GM19239 (cell line): ENCODE measurements at places on chromosomes 4 and X.

DNA sequence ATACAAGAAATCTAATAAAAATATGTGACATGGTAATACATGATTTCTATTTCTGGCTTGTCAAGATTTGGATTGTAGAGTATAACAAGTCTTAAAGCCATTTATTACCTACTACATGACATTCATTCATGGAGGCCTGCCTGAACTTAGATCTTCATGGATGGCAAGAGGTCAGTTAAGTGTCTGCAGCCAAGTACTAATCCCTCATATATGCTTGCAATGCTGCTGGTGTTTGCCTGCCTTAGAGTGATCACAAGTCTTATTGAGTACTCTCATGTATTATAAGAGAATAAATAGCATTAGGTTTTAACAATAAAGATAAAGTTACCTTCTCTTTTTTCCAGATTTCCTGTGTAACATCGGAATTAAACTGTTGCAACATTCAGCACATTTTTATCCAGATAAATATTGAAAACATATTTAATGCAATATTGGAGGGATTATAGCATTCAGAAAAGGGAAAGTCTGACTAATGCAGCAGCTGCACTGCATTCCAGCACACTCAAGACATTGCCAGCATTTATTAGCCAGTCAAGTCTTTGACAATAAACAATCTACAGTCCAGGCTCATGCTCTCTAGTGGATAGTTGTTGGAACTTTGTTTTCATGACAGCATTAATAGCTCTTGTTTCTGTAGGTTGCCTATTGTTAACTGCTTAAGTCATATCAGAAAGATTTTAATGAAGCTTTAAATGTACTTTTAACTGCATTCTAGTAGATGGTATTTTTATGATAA, 737.1 kb downstream of the FAT4 start:
- no peak for DNase-seq

GRCh38 chr4:16262188-16262587, 35.9 kb upstream of the TAPT1 start:
- DNase-seq = no peak

DNA sequence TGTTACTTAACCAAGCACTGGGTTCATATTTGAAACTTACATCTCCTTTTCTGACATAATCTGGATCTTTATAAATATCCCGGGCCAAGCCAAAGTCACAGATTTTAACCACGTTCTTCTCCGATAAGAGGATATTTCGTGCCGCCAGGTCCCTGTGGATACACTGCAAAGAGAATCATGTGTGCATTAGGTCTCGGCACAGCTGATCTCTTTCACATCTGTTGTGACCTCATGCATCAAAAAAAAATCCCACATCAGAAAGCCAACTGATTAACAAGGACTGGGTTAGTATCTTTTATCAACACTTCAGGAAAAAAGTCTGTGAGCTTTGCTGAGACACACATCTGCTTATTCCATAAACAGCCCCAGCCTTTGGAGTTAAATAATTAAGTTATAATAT, 35.5 kb downstream of the KDR start:
- DNase-seq = no peak

DNA sequence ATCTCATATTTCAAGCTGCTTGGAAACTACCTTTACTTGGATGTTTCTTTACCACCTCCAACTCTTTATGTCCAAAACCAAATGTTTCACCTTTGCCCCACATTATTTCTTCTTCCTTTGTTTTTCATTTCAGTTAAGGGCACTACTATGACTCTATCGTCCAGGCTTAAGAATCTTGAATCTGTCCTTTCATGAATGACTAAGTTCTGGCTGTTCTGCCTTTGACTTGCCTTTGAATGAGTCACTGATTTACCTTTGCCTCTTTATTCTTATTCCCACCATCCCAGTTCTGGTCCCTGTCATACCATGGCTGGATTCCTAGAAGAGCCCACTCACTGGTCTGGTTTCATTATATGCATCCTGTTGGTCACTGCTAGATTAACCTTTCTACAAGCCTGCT, 30.6 kb upstream of the PLAC1 start:
- no peak for DNase-seq

DNA sequence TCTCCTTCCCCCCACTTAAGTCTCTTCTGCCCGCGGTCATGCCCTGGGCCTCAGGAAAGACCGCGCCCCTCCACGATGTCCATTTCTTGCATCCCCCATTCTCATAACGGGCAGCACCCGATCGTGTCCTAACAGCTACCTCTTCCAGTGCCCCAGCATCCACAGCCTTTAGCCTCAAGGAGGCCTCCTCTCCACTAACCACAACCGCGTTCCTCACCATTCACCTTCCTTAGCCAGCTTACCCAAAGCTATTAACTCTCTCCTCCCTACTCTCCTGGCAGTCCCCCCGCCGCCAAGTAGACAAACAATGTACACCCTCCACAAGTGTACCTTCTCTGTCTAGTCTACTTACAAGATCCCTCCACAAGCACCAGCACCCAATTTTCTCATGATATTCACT, 58.6 kb upstream of the PAGE5 start:
- DNase-seq = no peak

DNA sequence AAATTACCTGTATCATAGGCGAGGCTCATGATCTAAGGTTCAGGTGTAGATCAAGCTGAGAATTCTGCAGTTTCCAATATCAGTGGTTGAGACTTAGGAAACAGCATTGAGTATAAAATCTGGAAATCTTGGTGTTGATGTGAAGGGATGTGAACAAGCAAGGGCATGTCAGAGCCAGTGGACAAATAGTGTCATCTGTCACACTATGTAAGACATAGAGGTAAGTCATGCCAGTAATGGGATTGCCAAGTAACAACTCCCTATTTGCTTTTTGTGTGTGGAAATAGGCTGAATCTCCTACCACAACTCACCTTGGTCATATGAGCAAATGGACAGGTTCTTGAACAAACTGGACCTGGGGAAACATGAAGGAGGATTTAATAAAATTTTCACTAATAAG, 334.5 kb upstream of the EMCN start:
- no peak for DNase-seq

- DNase-seq = no peak
Measured at GRCh38 chrX:149363965-149364364, 141.1 kb downstream of the IDS start.

DNA sequence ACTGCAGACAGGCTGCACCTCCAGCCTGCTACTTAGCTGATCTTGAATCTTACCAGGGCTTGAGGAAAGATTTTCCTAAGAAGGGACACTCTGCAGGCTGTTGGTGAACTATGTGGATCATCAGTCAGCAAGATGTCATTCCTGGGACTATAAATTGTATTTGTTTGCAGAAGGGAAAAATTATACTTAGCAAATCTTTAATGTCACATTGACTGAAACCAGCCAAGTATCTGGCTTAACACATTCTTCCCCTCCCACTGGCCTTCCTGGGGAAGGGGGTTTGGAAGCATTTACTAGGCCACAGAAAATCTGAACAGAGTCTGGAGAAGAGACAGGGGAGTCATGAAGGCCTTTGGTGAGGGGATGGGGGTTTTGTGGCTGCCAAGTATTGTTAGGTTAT, 156.7 kb upstream of the EOLA2 start:
- no peak for DNase-seq

- DNase-seq = no peak
Measured at GRCh38 chr4:147724468-147725201, 7.3 kb upstream of the ARHGAP10 start.

DNA sequence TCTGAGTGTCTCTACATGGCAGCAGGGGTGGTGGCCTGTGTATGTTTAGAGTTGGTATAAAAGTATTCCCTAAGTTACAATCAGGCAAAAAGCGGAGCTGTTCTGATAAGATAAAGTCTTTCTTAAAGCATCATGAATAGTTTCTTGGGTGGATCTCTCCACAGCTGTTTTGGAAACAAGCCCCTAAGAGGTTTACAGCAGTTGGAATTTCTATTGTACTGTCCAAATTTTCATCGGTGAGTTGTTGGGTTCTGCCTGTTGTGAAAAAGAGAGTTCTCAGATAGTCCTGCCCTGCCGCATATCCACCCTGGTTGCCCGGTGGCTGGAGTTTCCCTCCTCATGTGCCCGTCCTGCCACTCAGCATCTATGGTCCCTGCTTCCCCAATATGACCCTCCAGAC, 50.1 kb downstream of the C4orf51 start:
- DNase-seq = no peak

- no peak for DNase-seq
Measured at GRCh38 chrX:22043872-22044271, 11.7 kb downstream of the PHEX start.

GRCh38 chr4:1367230-1367935, 20.4 kb downstream of the UVSSA start:
- no peak for DNase-seq

- DNase-seq = no peak
Measured at GRCh38 chrX:30835373-30835772, 53.7 kb downstream of the TAB3 start.

DNA sequence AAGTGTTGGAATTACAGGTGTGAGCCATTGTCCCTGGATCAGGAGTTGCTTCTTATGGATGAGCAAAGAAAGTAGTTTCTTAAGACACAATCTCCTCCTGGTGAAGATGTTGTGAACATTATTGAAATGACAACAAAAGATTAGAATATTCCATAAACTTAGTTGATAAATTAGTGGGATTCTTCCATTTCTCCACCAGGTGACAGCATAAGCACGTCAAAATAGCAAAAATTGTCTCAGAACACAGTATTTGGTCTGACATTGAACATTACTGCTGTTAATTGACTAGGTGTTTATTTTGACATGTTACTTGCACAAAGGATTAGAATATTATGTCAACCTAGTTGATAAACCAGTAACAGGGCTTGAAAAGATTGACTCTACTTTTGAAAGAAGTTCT, 21.6 kb downstream of the CLDN34 start:
- DNase-seq = no peak
